ENCODE measurements at places on chromosomes 4 and X.

DNA sequence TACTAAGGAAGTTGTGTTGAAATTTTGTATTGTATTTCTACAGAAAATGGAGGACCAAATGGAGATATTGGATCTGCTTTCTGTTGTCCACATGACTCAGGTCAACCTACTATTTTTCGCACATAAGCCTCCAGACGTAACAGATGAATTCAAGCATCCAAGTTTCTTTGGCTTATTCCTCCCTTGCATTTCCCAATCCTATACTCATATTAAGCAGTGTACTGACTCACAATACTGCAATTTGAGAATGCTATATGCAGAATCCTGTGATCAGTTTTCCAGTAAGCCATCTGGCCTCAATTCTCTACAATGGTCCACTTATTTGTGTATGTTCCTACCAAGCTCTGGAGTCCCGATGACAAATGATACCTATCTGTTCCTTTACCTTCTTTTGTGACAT is 75.7 kb downstream of the ASB9 start:
- DNase-seq, result no peak

- DNase-seq, result no peak
These were observed 287.2 kb downstream of the FRMPD4 start for GRCh38 chrX:12425496-12425895.

- no peak for DNase-seq
These were observed 196.4 kb downstream of the FBXO8 start for GRCh38 chr4:174086829-174087799.

- DNase-seq, result no peak
These were observed 48.0 kb upstream of the TMEM154 start for GRCh38 chr4:152727784-152728183.

- DNase-seq, result no peak
These were observed 23.3 kb downstream of the TRMT2B start for GRCh38 chrX:101028562-101028961.

- DNase-seq, result no peak
These were observed 70.0 kb upstream of the RAB40AL start for GRCh38 chrX:102866981-102867656.

GRCh38 chr4:64399313-64400109 is 9.7 kb downstream of the TECRL start:
- no peak for DNase-seq

- DNase-seq, result no peak
These were observed 542.7 kb downstream of the FAM133A start for GRCh38 chrX:94216738-94217137.

DNA sequence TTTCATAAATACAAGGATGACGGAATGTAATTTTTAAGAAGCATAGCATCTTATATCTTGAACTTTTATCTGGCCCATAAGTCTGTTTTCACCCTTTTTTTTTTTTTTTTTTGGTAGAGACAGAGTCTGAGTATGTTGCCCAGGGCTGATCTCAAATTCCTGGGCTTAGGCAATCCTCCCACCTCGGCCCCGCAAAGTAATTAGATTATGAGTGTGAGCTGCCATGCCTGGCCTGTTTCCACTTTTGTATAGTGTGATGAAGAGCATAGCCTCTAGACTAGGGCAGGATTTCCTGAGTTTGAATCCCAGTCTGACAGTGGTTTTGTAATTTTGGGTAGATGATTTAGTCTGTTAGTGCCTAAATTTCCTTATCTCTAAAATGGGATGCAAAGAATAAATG is 11.0 kb downstream of the STIM2 start:
- DNase-seq, result no peak

DNA sequence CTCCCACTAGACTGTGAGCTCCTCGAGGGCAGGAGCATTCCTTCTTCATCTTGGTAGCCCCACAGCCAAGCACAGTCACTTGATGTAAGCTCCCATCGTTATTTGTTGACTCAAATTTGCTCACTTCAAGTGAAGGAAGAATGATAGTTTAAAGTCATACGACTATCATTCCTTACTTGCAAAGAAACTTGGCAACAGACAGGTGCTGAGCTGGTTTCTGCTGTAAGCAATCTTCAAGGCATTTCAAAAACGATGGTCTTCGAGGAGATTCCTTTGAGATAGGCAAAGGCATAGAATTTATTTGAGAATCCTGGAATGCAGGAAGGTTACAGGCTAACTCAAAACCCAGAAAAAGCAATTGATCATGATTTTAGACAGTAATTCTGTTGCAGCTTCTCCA is 64.8 kb downstream of the QDPR start:
- DNase-seq, result no peak

DNA sequence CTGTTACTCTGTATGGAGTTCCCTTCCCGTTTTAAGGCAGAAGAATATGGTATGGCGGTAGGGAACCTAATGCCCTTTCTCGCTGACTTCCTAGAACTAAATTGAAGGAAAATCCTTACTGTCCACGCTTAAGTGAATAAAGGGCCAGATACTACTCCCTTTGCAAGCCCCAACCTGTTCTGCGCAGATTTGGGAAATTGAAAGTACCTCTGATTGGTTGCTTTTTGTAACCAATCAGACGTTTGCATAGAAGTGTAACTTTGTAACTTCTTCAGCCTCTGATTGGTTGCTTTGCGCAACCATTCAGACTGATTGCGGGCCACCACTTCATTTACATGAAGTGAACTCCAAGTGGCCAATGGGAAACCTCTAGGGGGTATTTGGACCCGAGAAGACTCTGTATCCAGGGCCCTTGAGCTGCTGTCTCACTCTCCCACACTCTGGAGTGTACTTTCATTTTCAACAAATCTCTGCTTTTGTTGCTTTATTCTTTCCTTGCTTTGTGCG is 1.2 kb upstream of the TMEM33 start:
- DNase-seq, result no peak

GRCh38 chr4:27005501-27005900 is 144.9 kb downstream of the STIM2 start:
- DNase-seq, result no peak

DNA sequence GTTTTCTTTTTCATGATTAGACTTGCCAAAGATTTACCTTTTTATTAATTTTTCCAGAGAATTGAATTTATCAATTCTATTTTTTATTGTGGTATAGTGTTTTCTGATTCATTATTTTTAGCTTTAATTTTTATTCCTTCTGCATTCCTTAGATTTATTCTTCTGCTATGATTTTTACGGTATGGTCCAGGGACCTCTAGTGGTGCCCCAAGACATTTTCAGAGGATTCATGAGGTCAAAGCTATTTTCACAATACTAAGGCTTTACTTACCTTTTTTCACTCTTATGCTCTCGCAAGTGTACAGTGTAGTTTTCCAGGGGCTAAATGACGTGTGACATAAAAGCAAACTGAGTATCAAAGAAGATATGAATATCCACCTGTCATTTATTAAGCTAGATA is 8.0 kb downstream of the RADX start:
- DNase-seq, result no peak

GRCh38 chr4:79979785-79980437 is 93.1 kb downstream of the ANTXR2 start:
- DNase-seq, result no peak

- no peak for DNase-seq
These were observed 443.0 kb upstream of the GALNT7 start for GRCh38 chr4:172725581-172725980.

DNA sequence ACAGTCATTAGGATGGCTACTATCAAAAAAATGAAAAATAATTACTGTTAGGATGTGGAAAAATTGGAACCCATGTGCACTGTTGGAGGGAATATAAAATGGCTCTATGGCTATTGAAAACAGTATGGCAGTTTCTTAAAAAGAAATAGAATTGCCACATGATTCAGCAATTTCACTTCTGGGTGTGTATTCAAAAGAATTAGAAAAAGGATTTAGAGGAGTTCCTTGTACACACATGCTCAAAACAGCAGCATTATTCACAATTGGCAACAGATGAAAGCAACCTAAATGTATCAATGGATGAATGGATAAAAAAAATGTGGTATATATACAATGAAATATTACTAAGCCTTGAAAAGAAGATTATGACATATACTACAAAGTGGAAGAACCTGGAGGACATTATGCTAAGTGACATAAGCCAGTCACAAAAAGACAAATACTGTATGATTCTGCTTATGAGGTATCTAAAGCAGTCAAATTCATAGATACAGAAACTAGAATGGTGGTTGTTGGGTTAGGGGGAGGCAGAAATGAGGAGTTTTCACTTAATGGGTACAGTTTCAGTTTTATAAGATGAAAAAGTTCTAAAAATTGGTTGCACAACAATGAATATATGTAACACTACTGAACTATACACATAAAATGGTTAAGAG is 123.2 kb downstream of the ELOVL6 start:
- DNase-seq, result no peak

GRCh38 chr4:56301181-56301996 is 85.9 kb downstream of the AASDH start:
- DNase-seq, result peak; percentile 34

Data from germinal center (tissue), 1 donor.